NCI-H1105 (cell line): ENCODE measurements at places on chromosomes 3 and 15.
A peak's percentile ranks its signal among the peaks of the same experiment; 100 is the strongest.

- peak; percentile 24 for DNase-seq
Measured at GRCh38 chr15:47299846-47300434, 417.4 kb upstream of the SEMA6D start.

- DNase-seq, result no peak
Measured at GRCh38 chr3:184184546-184185230, 1.3 kb upstream of the ABCF3 start.

GRCh38 chr15:64006642-64007041 is 39.6 kb downstream of the DAPK2 start:
- no peak for DNase-seq

DNA sequence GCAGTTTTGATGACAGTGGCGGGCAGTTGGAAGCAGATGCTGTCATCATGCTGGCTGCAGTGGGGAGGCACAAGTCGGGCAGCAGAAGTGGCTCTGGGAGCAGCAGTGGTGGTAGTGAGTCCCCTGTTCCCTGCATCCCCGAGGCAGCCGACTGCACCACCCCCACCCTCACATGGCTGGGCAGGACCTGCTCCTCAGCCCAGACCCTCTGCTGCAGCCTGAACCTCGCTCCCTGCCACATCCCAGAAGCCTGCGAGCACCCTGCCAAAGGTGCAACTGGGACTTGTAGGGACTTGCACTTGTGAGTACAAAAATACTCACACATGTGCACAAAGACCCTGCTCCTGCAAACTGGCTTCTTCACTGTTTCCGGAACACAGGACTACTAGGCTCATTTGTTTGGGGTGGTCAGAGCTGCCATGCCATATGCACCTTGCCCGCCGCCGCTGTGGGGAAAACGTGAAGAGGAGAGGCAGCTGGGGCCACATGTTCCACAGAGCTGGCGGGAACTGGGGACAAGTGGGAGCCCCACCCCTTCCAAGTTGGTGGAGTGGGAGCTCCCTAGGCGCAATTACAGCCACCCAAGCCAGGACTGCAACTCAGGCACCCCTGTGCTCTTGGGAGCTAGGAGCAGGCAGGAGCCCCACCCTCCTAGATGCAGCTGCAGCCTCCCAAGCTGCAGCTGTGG is 2.2 kb downstream of the JMJD7 start:
- no peak for DNase-seq

DNA sequence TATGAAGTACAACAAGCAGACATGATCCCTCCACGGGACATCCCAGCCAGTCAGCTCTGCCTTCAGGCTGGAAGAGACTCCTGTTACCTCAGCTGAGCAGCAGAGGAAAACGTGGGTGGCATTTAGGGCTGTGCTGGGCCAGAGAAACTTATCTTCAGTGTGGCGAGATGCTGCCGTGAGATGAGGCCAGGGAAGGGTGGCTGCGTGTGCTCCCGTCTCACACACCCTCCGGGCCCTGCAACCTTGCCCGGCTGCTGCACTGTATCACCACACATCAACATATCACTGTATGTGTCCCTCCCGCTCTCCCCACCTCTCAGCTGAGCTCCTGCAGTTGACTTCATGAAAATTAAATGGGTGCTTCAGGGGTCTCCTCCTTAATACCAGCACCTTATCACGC is 23.4 kb downstream of the BMF start:
- no peak for DNase-seq

DNA sequence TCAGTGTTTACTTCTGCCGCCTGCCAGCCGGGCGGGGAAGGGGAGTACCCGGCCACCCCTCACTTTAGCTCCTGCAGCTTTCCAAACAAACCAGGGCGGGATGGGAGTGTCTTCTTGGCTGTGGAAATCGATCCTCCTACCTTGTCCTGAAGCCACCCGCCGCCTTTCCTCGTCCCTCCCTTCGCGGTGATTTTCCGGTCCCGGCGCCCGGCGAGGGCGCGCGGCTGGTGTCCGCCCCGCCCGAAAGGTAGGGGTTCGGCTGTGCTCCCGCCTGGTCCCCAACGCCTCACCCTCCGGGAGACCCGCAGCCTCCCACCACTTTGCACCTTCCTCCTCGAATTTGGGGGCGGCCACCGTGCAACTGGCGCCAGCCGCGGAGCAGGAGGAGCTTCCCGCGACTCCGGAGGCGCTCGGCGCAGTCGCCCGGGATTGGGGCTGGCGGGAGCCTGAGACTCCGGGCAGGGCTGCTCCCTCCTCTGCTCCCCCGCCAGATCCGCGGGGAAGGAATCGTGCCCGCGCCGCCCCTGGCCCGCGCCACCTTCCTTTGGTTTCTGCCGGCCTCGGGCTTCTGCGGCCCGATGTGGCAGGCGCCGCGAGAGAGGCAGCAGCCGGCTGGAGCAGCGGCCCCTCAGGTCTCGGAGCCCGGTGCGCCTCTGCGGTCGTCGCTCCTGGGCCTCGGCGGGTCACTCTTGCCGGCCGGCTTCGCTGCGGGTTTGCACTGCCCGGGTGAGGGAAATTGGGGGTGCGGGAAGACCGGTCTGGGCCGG is 30.7 kb upstream of the ST3GAL6 start:
- DNase-seq, result peak; percentile 26

GRCh38 chr3:2628117-2628516 is 482.1 kb downstream of the IL5RA start:
- no peak for DNase-seq

- DNase-seq, result no peak
Measured at GRCh38 chr15:55008421-55008820, 188.3 kb downstream of the RSL24D1 start.

GRCh38 chr3:169242708-169243513 is 420.6 kb downstream of the MECOM start:
- DNase-seq, result no peak

DNA sequence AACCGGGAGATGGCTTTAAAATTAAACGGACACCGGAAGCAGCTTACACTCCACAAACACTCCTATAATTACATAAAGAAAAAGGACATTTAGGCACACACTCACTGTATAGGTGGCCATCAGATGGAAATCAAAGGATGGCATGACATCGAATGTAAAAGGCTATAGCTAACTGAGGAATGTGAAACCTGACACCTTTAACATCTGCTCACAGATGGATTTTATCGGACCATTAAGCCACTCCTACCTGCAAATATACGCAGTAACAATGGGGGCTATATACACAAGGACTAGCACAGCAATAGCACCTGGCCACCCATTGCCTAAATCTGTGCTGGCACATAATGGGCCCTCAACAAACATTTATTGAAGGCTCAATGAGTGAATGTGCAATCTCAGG is 14.5 kb upstream of the RBSN start:
- DNase-seq, result peak; percentile 50

- no peak for DNase-seq
Measured at GRCh38 chr15:41917767-41918430, 24.0 kb upstream of the SPTBN5 start.

GRCh38 chr3:64138656-64139375 is 86.5 kb downstream of the PRICKLE2 start:
- DNase-seq, result no peak
